ENCODE measurements at places on chromosomes 3 and 15. TPM values are rescaled to one million over a fixed set of nuclear protein-coding genes. Genes with fewer than 3 reads are reported as not detected.

The CPN2 gene
- not detected for total RNA-seq

The SLC22A13 gene
- total RNA-seq, result not detected

The CLDN16 gene
- total RNA-seq, result not detected

- DNase-seq, result no peak
Observed at GRCh38 chr15:73575636-73576247, 57.4 kb downstream of the NPTN start.

DNA sequence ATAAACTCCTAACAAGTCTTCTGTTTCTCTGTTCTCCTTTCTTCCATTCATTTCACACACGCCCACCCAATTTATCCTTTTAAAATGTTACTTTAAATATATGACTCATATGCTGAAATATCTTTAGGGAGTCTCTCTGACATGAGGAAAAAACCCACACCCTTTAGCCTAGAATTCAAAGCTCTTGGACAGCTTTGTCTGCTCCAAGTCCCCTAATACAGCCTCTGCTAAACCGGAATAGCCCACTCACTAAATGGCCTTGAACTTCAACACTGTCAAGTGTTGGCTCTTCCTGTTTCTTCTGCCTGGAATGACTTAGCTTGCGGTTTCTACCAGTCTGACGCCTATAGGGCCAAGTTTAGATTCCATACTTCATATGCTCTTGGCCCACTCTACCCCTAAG, 3.3 kb upstream of the CD96 start:
- no peak for DNase-seq

DNA sequence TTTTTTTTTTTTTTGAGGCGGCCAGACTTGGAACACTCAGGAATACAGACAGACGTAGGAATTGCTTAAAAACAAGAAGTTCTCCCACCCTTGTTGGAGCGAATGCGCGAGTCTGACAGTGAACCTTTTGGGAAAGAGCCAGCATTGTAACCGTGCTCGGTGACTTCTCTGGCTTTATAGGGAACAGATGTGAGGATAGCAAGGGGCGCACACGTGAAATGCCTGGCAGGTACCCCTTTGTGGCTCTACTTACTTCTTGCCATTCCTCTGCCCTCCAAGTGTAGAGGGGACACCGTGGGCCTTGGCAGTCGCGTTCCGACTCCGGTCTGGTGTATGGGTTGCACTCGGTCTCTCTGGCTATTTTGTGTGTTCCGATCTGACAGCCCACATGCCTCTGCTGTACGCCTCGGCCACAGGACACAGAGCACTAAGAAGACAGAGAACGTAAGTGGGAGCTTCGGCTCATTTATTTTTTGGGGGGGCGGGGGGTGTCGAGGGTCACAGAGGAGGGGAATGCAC, 126.4 kb downstream of the ADAMTS9 start:
- DNase-seq, result no peak
